ENCODE measurements at places on chromosomes 6 and 20.

- no peak for DNase-seq
These were observed 82.1 kb upstream of the SLCO4A1 start for GRCh38 chr20:62560162-62560561.

GRCh38 chr6:87701344-87701675, 723 bp downstream of the AKIRIN2 start:
- DNase-seq = no peak

DNA sequence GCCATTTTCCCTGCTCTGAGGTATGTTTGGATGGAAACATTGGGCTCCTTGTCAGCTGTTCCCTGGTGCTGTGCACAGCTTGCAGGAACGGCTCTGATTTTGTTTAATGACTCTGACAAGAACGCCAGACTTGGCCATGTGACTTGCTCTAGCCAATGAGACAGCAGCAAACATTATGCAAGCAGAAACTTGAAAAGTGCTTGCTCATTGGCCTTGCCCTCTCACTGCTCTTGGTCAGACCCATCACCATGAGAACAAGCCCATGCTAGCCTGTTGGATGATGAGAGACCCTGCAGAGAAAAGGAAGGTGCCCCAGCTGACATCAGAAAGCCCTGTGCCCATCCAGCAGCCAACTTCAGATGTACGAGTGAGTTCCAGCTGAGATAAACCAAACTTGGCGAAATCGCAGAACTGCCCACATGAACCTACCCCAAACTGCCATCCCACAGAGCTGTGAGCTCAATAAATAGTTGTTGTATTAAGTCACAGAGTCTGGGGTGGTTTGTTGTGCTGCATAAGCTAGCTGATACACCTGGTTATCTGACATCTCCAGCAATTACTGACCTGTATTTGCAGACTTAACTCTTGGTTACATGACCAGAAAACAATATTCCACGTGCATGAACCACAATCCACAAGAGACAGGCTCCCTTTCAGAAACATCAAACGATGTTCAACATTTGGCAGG, 96.9 kb downstream of the JPH2 start:
- no peak for DNase-seq

DNA sequence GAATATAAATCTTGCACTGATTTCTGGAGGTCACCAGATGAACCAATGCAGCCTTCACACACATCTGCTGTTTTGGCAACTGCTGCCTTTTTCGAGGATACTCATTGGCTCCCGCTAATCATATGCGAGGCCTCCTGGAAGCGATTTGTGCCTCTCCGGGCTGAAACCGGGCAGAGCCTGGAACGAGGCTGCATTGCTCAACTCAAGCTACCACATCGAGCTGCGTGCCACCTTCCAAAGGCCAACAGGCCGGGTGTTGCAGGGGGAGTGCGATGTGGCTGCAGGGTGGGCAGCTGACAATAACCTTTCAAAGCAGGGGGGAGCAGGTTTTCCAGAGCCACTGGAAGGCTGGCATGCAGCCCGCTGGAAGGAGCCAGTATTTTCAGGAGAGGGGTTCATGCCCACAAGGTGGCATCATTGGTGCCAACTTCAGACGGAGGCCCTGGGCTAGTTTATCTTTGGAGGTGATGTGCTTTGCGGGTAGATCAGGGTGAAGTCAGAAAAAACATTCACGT, 122.6 kb upstream of the IFNGR1 start:
- DNase-seq = peak; percentile 21

Measured in stimulated activated CD8-positive, alpha-beta memory T cell treated with anti-CD3 and anti-CD28 coated beads, Interleukin-4, amount 100 ng/mL, for 1 hour (primary cell).